ENCODE measurements at places on chromosomes 5 and 9.

DNA sequence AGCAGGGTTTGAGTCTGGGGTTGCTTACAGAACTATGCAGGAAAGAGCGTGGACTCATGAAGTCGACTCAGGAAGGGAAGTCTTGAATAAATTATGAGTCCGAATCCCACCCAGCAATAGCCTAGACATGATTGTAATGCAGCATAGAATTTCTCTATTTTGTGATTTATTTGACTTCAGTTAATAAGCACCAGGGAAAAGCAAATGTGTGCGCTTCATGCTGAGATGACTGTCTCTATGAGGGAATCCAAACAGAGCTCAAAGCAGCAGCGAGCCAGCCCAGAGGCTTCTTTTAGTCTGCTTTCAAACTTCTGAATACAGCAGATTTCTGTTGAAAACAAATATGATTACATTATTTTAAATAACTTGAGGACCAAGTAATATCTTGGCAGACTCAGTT, 188.0 kb downstream of the SEMA6A start:
- DNase-seq: no peak

GRCh38 chr9:131728546-131728910, 11.3 kb downstream of the RAPGEF1 start:
- DNase-seq: no peak

DNA sequence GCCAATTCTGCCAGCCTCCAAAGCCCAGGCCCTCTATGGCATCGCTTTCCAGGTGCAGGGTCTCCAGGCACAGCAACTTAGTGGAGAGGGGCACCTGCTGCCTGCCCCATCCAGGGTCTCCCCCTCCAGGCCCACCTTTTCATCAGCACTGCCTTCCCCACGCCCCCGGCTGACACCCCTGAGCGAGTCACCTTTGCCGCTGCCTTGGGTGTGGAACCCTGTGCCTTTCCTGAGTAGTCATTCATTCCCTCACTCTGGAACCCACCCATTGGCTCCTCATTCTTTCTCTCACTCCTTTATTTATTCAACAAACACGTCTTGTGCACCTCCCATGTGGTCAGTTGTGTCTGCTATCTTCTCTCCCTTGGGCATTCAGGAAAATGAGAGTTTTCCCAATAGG, 14.5 kb upstream of the RPL26L1 start:
- no peak for DNase-seq

DNA sequence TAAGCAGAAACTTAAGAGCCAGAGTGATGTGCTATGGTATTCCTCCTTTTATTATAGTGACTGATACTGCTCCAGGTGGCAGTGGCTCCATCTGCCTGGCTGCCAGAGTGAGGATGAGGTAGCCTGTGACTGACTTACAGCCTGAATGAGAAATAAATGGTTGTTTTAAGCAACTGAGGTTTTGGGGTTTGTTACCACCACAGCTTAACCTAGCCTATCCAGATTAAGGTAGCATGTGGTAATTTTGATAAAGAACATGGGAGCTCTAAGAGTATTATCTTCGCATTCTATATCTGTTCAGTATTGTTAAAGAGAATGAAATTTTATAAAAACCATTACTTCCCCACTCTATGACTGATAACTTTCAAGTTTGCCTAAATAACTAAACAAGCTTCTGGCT, 39.0 kb downstream of the GOLPH3 start:
- DNase-seq: no peak

GRCh38 chr9:121499177-121499426, 542 bp downstream of the GGTA1 start:
- DNase-seq: no peak

- DNase-seq: no peak
These were observed 48.0 kb downstream of the SHLD3 start for GRCh38 chr5:65672796-65673195.

- no peak for DNase-seq
These were observed 40.7 kb upstream of the LCP2 start for GRCh38 chr5:170338291-170338690.

- DNase-seq: no peak
These were observed 167.7 kb upstream of the MRPS30 start for GRCh38 chr5:44640945-44641456.

DNA sequence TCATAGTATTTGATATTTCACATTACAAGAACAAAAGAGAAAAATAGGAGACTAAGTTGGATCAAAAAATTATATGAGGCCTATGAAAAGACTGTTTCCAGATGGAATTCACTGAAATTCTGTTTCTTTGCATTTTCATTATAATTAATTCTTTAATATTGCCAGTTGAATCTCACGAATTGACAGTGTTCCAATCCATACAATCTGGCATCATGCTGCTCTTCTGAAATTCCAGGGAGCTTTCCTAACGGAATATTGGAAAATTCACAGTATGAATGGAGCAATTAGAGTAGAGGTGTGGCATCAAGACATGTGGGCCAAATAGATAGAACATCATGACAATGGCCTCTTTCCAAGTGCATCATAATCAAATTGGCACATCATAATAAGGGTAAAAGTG, 1178.9 kb upstream of the WWC1 start:
- no peak for DNase-seq

DNA sequence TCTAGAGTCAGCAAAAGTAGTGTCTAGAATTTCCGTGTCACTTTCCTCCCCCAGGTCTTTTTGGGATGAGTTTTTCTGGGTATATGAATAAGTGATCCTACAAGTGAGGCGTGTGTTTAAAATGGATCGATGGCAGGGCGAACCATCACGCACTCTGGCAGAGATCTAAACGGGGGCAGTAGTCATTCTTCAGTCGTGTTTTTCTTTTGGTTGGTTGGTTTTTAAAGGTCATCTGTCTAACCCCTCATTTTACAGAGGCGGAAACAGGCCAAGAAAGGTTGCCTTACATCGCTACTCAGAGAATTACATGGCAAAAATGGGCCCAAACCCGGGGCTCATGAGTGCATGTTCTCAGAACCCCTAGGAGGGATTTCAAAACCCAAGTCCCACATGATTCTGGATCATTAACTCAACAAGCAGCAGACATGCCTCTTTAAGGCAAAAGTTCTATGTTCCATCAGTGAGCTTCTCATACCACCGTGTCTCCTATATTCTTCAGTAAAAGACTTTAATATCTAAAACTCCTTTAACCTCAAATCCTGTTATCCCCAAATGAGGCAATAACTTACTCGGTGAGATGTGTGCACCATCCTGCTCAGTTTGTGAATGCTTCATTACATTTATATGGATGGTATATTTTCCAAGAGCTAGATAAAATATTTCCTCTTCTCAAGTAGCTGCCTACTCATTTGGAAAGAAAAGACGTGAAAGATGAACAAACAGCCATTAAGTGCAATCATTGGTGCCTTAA, 145.8 kb downstream of the AOPEP start:
- DNase-seq: no peak

- peak; percentile 53 for DNase-seq
These were observed 9.9 kb downstream of the MYOZ3 start for GRCh38 chr5:150670948-150671310.

GRCh38 chr9:127186806-127187205, 64.4 kb upstream of the ANGPTL2 start:
- DNase-seq: no peak

DNA sequence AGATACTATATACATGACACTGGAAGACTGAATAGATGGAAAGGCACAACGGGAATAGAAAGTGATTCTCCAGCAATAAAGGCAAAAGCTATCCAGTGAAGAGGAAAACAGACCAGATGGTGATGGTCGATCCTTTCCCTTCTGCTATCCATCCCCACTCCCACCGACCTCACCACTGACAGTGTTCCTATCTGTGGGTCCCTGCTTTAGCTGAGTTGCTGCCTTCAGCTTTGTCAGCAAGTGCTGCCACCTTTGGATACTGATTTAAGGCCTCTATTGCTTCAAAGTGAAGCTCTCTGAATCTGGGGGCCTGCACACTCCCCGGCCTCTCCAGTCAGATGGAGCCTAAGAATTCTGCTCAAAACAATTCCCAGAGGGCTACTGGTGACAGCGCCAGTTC, 32.3 kb downstream of the EPB41L4A start:
- no peak for DNase-seq

GRCh38 chr5:130198927-130199326, 294.7 kb downstream of the CHSY3 start:
- peak; percentile 79 for DNase-seq

DNA sequence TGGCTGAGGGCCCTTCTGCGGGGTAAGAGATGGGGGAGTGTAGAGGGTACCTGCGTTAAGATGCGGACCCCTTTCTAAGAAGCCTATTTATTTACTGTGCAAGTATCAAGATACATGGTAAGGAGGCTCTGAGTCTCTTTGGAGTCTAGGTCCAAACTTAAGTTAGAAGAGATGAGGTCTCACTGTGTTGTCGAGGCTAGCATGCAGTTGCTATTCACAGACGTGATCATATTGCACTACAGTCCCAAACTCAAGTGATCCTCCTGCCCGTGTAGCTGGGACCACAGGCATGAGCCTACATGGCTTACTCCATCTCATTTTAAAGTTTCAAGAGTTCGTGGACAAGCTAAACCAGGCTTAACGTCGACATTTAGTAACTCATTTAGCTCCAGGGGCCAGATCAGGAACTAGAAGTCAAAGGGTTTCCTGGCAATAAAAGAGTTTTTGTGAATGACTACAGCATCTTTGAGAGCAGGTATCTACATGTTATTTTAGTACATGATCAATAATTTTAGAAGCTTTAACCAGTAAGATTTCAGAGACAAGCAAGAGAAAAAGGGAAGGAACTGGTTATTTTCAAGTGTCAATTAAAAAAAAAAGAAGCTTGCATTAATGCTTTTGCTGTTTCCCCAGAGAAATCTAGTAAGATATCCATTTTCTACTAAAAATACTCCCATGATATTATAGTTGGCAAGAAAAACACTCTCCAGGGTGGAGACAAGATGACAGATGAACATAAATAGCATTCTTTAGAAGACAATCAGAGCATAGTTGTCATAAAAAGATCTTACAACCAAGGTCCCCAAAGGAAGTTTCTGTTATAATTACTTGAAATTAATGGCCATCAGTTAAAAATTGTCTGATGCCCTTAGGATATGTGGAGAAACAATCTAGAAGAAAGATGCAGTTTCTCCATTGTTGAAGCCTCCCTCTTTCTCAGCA, 141.3 kb downstream of the SCAMP1 start:
- DNase-seq: no peak

DNA sequence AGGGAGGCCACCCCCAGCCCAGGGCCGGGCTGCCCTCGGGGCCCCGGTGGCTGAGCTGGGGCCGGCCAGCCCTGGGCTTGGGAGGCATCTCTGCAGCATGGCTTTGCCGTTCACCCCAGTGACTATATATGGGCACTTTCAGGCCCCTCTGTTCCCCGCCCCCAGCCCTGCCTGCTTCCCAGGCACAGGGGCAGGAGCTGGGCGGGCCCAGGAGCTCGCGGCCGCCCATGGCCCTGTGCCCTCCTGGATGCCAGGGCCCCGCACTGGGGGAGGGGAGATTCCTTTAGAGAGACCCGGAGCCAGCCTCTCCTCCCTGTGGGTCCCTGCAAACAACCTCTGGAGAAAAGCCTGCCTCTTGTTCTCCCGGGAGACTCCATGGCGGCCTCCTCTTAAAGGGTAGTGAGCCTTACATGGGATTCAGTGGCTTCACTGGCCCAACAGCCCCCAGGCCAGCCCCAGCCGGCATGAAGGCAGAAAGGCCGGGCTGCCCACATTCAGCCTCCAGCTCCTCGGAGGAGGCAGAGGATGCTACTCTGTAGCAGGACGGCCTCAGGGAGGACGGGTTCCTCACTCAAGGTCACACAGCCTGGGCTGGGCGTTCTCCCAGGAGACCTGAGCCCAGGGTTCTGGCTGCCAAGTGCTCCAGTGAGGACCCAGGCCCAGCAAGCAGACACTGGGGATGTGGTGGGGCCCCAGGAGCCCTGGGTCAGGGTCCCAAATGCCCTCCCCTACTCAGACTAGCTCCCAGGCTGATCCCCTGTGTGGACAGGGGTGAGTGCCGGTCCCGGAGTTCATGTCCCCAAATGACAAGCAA, 4.1 kb downstream of the NACC2 start:
- no peak for DNase-seq

GRCh38 chr9:6855860-6856259, 98.1 kb downstream of the KDM4C start:
- DNase-seq: no peak
